Substantia nigra (tissue), 51 donors: ENCODE measurements at places on chromosomes 6 and 20.

DNA sequence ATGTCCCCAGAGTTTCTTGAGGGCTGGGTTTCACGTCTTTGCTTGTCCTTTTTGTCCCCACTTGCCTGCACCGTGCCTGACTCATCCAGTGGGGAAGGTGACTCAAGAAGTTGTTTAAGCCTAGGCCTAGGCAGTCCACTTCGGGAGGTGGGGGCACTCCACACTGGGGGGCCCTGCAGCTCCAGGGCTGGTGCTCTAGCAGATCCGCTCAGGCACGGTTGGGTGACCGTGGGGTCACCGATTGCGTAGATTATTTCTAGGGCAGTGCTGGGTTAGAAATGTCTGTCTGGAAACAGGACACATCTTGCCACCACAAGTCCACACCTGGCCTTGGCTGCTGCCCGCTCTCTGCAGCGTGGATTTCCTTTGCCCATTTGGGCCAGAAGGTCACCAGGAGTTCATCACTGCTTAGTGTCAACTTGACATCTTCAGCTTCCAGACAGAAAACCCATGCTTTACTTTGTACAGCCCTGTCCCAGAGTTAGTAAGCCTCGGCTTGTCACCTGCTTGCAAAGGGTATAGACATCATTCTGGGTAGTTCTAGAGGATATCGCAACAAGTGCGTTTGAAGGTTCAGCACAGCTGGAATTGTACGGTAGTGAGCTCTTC lies 13.6 kb upstream of the C20orf144 start:
- no peak for DNase-seq

DNA sequence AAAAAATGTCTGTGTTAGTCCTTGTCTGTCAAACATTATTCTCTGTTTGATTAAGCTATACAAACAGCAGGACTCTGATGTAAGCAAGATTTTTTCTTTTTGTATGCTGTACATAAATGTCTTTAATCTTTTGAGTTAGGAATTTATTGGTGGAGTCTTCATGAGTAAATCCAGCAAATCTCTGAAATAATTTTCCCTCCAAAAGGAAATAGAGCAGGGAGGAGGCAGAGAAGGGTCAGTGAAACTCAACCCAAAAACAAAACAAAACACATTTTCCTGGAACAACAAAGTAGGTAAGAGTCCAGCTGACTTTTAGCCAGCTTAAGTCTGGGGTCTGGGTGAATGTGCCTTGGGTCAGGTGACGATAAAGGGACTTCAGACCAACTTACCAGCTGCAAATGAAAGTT lies 113.7 kb downstream of the FOXA2 start:
- no peak for DNase-seq

DNA sequence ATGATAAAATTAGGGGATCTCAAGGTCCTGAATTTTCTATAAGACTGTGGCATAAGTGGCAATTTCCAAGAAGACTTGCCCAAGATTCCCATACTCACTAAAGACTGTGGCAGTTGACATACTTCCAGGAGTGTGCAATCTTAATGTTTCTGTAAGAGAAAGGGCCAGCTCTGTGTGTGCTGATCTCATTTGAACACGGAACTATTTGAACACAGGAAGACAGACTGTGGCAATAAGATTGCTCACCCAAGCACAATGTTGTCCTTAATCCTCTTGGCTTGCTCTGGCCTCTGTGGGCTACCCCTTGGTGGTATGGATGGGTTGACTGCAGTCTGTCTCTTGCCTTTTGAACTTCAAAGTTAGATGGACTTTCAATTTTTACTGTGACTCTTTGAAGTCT lies 151.4 kb downstream of the PHF3 start:
- DNase-seq: no peak

- no peak for DNase-seq
Observed at GRCh38 chr6:112563368-112563767, 216.2 kb downstream of the RFPL4B start.

GRCh38 chr6:65505736-65506135 lies 201.3 kb downstream of the EYS start:
- no peak for DNase-seq

DNA sequence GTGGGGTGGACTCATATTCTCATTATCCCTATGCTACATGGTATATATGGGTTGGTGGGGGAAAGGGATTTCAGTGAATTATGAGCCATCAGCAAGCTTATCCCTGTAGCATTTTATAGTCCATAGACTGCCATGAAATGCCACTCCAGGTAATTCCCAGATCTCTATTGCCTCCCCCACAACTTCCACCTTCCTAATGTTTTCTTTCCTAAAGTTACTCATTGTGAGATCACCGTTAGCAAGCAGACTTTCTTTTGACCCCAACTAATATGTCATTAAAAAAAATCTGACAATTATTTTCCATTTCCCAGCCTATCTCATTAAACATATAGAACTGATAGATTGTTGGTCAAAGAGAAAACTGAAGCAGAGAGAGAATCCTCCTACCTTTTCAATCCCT lies 40.7 kb upstream of the TBX18 start:
- no peak for DNase-seq

- DNase-seq: no peak
Observed at GRCh38 chr6:33967966-33968724, 164.3 kb upstream of the MLN start.

- no peak for DNase-seq
Observed at GRCh38 chr6:147207837-147208754, 3.9 kb downstream of the STXBP5 start.

DNA sequence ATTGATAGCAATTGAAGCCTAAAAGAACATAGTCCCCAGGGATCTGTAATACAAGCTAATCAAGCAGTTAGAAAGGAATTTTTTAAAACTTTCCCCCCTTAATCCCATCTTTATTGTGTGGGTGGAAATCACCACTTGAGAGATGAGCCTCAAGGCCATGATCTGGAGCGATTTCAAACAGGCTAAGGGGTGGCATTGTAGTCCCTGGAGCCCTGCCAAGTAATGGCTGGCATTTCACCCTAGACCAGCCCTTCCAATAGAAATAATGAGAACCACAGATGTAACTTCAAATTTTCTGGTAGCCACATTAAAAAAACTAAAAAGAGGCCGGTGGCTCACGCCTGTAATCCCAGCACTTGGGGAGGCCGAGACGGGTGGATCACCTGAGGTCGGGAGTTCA lies 46.9 kb downstream of the PRDM1 start:
- DNase-seq: no peak

DNA sequence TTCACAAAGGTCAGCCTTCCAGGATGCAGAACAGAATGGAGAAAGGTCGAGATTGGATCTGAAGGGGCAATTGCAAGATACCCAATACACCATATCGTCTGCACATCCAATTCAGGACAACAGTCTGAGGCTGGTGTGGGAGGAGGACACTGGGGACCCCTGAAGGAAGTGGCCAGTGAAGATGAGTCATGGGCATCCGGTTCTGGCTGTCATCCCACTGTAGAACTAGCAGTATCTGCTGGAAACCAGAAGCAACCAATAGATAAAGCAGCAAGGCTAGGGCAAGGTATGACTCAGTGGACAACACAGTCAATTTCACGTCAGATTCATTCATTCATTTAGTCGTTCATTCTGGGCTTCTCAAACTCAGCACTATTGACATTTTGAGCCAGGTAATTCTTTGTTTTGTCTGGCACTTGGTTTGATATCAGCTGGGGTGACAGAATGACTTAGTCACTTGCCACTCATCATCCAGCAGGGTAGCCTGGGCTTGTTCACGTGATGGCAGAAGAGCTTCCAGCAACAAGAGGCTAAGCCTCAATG lies 30.3 kb upstream of the SHLD1 start:
- DNase-seq: no peak

DNA sequence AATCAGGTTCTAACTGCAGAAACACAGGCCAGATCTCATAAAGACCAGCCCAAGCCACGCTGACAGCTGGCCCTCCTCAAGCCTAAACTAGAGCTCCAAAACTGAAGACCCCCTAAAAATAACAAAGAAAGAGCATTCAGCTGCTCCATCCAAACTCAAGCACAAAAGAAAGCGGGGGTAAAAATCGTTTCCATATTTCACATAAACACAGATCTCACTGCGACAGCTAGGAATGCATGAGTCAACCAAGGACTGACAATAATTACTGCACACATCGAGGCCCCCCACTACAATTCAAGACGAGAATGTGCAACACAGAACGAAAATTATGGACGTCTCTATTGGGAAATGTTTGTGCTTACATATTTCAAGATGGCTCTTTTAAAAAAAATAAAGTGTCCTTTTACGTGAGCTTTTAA lies 31.1 kb downstream of the CNKSR3 start:
- DNase-seq: no peak

GRCh38 chr6:56027865-56028264 lies 152.5 kb upstream of the BMP5 start:
- no peak for DNase-seq

DNA sequence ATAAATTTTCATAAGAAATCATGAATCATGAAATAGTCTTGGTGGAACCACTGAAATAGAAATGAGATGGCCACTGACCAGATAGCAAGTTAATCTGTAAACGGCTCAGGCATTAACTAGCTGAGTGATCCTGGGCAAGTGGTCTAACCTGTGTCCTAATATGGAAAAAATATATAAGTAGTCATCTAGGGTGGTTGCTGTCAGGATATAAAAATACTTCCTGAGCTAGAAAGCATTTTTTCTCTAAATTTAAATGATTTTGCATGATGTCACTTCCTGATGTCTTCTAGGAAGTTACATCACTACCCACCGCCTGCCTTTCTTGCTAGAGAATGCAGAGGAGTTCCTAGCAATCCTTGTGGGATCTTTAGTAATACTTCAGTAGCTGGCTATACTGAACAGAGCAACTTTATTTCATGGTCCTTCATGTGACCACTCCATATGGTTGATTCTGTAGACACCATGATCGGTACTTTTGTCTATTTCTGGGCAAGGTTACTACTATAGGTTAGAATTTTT lies 228.1 kb upstream of the CEP162 start:
- DNase-seq: no peak

- DNase-seq: no peak
Observed at GRCh38 chr6:112384511-112384910, 37.4 kb downstream of the RFPL4B start.
